ENCODE measurements at places on chromosomes 12 and 14.

DNA sequence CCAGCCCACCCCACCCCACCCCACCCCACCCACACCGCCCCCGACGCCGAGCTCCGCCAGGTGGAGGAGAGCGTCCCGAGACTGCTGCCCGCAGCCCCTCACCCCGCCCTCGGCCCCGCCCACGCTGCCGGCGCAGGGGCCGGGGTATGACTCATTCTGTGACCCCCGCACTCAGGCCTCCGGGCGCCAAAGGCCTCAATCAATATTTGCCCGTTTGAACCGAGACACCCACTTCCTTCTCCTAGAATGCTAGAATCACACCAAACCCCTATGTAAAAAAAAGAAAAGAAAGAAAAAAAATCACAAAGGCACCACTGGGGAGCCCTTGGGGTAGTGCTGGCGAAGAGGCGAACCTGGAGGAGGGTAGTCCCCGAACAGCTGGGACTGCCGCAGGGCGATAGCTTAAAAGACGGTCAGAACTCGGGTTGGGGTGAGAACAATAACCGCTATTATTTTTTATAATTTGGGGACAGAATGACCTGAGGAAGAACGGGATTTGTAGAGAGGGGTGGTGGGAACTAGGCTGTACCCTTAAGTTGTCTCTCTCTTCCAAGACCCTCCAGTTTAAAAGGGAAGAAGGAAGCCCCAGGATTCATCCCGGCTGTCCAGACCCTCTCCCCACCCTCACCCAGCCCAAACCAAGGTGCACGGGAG lies 894 bp downstream of the KRT8 start:
- peak; percentile 91 for DNase-seq

DNA sequence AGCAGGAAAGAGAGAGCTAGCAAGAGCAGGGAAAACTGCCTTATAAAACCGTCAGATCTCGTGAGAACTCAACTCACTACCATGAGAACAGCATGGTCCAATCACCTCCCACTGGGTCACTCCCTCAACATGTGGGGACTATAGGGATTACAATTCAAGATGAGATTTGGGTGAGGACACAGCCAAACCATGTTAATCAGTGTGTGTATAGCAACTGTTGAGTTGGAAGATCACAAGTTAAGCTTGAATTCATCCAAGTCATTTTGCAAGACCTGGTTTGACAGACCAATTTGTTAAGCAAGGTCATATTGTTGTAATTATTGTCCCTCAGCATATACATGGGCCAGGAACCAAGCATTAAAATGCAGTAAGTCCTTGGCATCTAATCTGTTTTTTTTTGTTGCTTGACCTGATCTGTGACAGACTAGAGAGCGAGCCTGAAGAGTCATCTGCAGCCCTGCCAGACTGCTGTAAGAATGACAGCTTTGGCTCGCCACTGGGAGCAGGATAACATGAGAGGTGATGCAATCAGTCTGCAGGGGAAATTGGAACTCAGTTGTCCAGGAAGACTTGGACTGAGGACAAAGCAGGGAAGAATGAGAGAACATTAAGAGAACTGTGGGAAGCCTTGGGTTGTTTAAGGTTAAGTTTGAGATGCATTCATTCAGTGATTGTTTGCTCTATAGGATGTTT lies 297.6 kb upstream of the SEL1L start:
- DNase-seq: no peak

DNA sequence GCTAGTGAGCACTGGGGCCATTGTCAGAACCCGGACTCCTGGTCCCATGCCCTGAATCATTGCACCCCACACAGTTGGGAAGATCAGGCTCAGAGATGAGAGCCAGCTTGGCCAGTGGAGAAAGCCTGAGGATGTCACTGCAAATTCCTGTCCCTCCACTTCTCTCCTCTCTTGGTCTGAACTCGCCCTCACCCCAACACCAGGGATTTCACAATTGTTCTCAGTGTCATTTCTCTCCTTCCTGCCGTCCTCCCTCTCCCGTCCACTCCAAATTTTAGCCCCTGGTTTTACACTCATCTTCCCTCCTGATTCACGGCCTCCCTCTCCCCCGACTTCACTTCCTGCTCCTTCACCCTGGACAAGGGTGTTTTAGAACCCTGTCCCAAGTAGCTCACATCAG lies 11.1 kb downstream of the KRT75 start:
- no peak for DNase-seq

GRCh38 chr14:78403278-78403815 lies 233.2 kb downstream of the NRXN3 start:
- peak; percentile 58 for DNase-seq

DNA sequence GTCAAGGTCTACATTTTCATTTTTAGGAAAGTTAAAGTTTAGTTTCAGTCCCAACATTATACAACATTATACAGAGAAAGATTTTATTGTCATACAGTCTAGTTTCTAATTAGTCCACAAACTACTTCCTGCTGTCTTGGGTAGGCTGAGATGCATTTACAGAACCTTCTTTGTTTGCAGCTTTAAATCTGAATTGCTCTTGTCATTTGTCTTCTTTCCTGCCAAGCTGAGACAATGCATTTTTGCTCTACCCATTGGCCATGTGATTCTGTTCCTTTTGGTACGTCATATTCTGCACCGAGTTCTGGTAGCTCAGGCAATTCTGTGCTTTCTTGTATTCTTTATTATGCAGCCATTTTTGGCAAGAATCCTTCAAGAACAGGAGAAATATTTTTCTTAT lies 228.5 kb downstream of the ATP23 start:
- no peak for DNase-seq

- DNase-seq: peak; percentile 84
Measured at GRCh38 chr14:68520637-68521556, 272.0 kb downstream of the ZFP36L1 start.

GRCh38 chr14:65185829-65186228 lies 83.5 kb upstream of the MAX start:
- no peak for DNase-seq

GRCh38 chr12:97764700-97765099 lies 302.1 kb downstream of the RMST start:
- no peak for DNase-seq

DNA sequence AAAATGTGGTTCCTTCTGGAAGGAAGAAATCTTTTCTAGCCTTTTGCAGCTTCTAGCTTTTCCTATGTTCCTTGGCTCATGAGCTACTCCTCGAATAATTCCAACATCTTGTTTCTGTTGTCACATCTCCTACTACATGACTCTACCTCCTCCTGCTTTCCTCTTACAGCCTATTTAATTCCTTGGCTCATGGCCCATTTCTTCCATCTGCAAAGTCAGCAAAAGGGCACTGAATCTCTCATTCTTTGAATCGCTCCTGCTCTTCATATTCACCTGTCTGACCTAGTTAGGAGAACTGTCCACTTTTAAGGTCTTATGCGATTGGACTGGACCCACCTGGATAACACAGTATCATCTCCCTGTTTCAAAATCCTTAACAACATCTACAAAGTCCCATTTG lies 15.8 kb downstream of the PRKD1 start:
- no peak for DNase-seq

DNA sequence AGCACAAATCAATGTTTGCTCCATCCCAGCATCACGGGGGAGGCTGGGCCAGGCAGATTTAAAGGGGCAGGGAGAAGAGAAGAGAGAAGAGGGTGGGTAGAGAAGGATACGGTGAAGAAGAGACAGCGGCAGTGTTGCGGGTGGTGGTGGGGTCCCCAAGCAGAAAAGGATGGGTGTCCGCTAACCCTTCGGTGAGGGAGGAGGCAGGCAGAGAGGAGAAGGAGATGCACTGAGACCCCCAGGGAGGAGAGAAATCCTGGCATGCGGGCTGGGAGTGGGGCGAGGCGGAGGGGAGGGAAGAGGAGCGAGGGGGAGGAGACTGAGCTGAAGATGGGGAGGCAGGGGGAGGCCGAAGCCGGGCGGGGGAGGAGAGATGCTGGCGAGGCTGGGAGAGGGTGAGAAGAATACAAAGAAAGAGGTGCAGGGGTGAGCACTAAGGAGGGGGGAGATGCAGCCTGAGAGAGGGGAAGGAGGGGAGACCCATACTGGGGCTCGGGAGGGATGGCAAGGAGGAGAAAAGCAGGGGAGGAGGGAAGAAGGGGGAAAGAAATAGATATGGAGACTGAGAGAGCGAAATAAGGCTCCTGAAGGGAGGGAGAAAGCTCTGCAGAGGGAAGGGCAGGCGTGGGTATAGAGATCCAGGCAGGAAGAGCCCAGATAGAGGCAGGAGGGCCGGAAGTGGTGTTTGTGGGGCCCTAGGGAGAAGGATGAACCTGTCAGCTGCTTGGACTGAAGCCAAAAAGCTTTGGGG lies at the start of gene JPH4:
Gene JPH4, minus strand, starts transcription at position 231 of the 751 bp plus-strand sequence. CDS start 1,337 bp downstream, outside the sequence.
- DNase-seq: peak; percentile 73

GRCh38 chr12:19829100-19829853 lies 390.0 kb downstream of the AEBP2 start:
- no peak for DNase-seq

GRCh38 chr12:62252576-62252975 lies 7.6 kb upstream of the USP15 start:
- DNase-seq: no peak

DNA sequence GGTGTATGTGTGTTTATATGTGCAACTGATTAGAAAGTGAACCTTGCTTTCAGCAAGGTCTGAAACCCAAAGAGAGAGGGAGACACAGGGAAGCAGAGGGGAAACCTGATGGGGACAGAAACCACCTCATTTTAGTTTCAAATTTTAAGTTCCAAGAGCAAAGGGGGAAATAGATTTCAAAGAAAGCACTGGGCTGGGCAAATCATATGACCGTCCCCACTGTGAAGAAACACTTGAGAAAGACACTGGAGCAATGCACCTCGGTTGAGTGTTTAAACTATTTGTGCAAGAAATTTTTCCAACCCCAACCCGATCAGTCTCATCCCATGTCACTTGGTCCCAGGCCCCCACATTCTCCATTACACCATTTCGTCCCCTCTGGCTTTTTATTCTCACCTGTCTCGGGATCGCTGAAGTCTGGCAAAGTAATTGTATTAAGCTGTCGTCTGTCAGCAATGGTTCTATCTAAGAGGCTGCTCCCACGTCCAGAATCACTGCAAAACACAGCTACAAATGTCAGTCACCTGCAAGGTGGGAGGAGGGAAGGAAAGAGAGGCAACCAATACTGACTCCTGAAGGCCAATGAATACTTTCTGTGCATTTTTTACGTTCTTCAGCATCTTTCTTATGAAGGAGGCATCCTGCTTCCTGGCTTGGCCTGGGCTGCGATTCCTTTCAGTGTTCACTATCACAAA lies 205.7 kb downstream of the TTC7B start:
- no peak for DNase-seq

DNA sequence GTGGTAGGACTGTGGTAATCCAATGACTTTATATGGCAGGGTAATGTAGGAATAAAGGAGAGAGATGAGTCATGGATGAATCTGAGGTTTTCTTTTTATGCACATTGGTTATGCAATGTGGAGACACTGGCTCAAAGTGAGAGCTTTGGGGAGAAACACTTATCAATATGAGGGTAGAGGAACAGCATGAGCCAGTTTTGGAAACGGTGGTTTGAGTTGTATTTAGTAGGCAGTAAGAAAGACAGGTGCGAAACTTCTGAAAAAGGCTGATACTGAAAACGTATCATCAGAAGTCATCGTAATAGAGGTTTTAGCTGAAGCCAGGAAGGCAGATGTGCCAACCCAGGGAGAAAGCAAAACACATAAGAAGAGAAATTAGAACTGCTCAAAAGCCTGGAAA lies 854.8 kb upstream of the SEL1L start:
- no peak for DNase-seq

DNA sequence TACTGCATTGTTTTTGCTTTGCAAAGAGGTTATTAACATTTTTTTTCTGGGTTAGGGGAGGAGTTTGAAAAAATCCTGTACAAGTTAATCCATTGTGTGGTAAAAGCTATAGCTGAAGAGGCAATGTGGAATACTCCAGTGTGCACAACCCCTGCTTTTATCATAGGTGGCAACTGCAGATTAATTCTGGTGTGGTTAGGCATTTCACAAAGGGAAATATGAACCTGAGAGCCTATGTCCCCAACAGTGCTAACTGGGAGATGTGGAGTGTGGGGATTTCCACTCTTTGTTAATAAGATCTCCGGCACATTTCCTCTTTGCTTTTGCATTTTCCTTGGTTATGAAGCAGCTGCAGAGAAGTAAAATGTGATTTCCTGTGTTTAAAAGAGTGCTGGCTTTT lies 33.6 kb downstream of the PRORP start:
- no peak for DNase-seq

GRCh38 chr12:22056607-22057006 lies 10.6 kb downstream of the CMAS start:
- no peak for DNase-seq

DNA sequence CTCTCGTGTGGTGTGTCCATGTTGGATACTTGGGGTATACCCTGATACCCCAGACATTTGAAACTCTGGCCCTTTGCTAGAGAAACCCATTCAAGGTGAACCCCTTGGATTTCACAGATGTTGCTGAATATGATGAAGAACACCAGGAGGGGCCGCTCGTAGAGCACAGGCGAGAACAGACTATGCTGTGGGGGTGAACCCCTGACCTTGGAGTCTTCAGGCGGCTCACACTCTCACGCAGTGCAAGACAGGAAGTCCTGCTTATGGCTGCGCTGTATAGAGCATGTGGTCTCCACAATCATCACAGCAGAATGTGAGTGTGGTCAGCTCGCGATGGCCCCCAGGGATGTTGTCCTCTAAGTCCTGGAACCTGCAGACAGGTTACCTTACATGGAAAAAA lies 60.4 kb downstream of the SLC15A4 start:
- DNase-seq: no peak

- peak; percentile 82 for DNase-seq
Measured at GRCh38 chr12:57837864-57838562, 8.5 kb downstream of the CTDSP2 start.

- DNase-seq: no peak
Measured at GRCh38 chr12:96197503-96198272, 3.5 kb downstream of the ELK3 start.

GRCh38 chr12:22276867-22277266 lies 57.6 kb downstream of the ST8SIA1 start:
- DNase-seq: no peak

- peak; percentile 66 for DNase-seq
Measured at GRCh38 chr12:74776378-74776777, 238.7 kb downstream of the ATXN7L3B start.

GRCh38 chr14:64714432-64715025 lies 10.3 kb downstream of the PLEKHG3 start:
- peak; percentile 29 for DNase-seq

- DNase-seq: no peak
Measured at GRCh38 chr14:104977008-104977680, 1.0 kb downstream of the AHNAK2 start.

DNA sequence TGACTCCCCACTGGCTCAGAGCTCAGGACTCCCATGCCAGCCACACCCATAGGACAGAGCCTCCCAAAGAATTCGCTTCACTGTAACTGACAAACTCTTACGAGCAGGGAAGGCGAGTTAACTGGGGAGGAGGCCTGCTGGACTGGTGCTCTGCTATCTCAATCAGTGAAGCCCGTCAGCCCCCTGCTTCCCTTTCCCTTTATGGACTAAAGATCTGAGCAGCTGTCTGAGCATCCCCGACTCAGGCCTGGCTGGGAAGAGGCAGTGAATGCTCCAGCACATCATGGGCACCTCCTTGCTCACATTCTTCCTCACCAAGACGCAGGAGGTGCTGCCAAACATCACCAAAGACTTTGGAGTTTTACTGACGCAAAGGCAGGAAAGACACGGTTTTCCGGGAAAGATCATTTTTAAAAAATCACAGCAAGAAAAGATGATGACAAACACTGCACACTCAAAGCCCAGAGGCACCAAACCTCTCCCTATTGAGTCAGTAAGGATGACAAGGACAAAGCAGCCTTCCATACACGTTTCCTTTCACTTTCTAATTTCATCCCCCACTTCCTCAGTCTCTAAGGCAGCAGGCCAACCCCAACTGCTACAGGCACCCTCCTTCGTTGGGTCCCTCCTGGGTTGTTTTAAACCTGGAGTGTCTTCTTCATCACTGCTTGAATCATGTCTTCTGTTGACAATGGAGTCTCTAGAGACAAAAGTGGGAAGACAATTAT lies 45.0 kb upstream of the P2RX7 start:
- no peak for DNase-seq
